ENCODE measurements at places on chromosomes 4 and X. TPM values are rescaled to one million over a fixed set of nuclear protein-coding genes. Genes with fewer than 3 reads are reported as not detected.
A peak's percentile ranks its signal among the peaks of the same experiment; 100 is the strongest.

DNA sequence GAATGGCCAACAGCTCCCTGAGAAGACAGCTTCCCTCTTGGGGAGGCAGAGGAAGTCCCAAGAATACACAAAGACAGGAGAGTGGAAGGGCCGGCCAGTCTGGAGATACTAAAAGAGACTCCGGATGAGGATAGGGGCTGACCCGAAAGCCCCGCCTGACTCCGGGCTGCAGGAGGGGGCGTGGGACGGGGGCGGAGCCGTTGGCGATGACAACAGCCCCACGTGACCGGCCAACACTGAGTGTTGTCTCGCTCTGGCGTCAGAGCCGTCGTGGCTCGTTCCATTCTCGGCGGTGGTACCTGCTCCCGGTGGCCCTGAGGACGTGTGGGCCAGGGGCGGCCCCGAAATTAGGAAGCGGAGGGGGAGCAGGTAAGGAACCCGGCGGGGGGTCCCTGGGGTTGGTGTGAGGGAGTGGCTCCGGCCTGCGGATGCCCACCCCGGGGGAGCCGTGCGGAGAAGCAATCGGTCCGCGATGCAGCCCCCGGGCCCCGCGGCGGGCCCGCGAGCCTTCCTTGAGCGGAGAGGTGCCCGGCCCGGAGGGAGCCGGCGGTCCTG is at the start of gene BEX4:
BEX4 (plus strand) TSS at position 239 of the 555 bp plus-strand sequence. CDS start 1,046 bp downstream, outside the sequence.
- DNase-seq, result peak; percentile 31

ABCB7 gene
- 29.4 TPM for total RNA-seq

HGFAC gene
- 0.25 TPM for total RNA-seq

MAGEB10 gene
- total RNA-seq, result not detected
